Esophagus squamous epithelium (tissue), 5 donors: ENCODE measurements at places on chromosomes 4 and X. TPM values are rescaled to one million over a fixed set of nuclear protein-coding genes. Genes with fewer than 3 reads are reported as not detected.

WWC2 gene
- total RNA-seq = 24.8 TPM

MCUB gene
- total RNA-seq = 24.8 TPM

PLAC8 gene
- 130 TPM for total RNA-seq

- H3K4me1 ChIP-seq = no peaks in the 10 kb centered on the region
- H3K27me3 ChIP-seq = no peaks in the 10 kb centered on the region
- no peak overlapping the region for H3K27ac ChIP-seq
- no peaks in the 10 kb centered on the region for H3K36me3 ChIP-seq
- no peak for DNase-seq
These were observed 711 bp downstream of the PNMA6E start for GRCh38 chrX:153400146-153401132.

DNA sequence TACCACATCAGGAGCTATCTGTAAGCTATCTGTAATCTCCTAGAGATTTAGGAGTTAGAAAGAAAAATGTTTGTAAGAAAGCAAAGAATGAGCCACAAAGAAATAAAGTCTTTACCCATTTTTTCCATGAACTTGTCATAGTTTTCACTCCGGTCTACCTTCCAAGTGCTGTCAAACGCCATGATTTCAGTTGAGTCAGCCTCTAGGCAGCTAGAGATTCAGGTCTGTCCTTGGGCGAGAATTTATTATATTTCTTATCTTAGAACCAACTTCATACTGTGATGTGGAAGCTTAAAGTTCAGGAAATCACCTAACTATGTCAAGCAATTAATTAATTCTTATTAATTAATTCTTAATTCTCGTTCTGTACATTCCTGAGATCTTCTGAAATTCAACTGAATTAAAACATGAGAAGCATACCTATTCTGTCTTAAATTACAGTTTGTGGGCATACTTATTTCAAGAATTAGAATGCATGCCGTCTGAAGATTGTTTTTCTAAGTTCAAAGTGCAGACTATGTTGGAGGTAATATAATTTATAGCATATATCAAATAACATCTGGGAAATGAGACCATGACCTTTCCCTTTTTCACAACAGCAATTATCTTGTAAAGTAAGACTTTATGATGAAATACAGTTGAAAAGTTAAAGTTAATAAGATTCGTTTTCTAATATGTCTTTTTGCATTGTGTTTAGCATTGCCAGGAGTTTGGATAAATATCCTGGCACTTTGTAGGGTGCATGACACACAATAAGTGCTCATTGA lies at the start of gene FABP2:
Gene FABP2, minus strand, starts transcription at position 218 of the 767 bp plus-strand sequence. Its CDS starts 36 bp downstream, at position 182.
- H3K27me3 ChIP-seq = no peaks in the 10 kb centered on the region
- H3K4me3 ChIP-seq = no peak within 1 kb of the TSS
- no peaks in the 10 kb centered on the region for H3K36me3 ChIP-seq
- H3K4me1 ChIP-seq = no peaks in the 10 kb centered on the region

DNA sequence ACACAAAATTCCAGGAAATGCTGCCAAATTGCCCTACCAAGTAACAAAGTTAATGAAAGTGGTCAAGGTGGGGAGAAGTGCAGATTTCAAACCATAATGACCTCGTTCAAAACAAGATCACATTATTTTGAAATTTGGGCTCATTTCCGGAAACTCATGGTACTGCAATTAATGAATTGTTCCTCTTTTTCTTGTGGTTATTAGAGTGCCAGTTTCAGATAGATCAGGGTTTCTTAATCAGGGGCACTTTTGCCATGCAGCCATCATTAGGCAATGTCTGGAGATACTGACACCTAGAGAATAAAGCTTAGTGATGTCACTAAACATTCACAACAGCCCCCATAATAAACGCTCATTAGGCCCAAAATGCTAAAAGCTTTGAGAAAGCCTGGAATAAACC lies 381.5 kb upstream of the GALNT7 start:
- H3K4me3 ChIP-seq = no peak overlapping the region
- H3K27ac ChIP-seq = no peak overlapping the region
- peaks cover 12% of the 10 kb centered on the region for H3K4me1 ChIP-seq
- H3K27me3 ChIP-seq = no peaks in the 10 kb centered on the region
- no peak for DNase-seq

DNA sequence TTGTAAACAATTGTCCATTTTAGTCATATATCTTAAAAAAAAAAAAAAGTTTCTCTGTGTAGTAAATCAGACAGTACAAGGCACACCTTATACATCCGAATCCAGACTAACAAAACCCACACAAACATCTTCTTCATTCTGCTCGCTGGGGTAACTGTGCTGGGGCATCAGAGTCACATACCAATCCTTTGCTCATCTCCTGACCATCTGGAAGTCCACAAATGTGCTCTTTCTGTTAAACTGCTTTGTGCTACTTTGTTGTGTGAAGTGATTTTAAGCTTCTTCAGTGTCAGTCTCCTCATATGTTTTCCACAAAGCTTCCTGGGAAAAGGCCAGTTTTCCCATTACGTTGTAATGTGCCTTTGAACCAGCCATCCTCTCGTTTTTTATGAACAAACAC lies 86.2 kb upstream of the CBR4 start:
- no peaks in the 10 kb centered on the region for H3K36me3 ChIP-seq
- H3K4me1 ChIP-seq = peaks cover 16% of the 10 kb centered on the region
- no peak overlapping the region for H3K4me3 ChIP-seq
- DNase-seq = no peak

DNA sequence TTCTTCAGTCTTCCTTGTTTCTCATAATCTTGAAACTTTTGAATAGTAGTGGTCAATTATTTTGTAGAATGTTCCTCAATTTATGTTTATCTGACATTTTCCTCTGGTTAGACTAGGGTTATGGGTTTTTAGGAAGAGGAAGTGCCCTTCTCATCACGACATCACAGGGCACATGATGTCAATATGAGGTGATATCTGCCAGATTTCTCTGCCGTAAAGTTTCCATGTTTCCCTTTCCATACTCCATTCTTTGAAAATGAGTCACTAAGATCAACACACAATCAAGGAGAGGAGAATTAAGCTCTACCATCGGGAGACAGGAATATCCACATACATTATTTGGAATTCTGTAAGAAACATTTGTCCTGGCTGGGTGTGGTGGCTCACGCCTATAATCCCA lies 28.4 kb downstream of the RP2 start:
- H3K27ac ChIP-seq = no peak overlapping the region
- DNase-seq = no peak
- H3K27me3 ChIP-seq = no peaks in the 10 kb centered on the region
- H3K36me3 ChIP-seq = peaks cover 47% of the 10 kb centered on the region
